ENCODE measurements at places on chromosomes 2 and 18. TPM values are rescaled to one million over a fixed set of nuclear protein-coding genes. Genes with fewer than 3 reads are reported as not detected.

Gene KRTCAP3
- 8.8 TPM for total RNA-seq

Gene KCNJ3
- total RNA-seq = 0.91 TPM

Gene REG3G
- not detected for total RNA-seq

Gene TUBA4B
- total RNA-seq = not detected

Gene TMEFF2
- total RNA-seq = not detected

Gene ANKRD62
- not detected for total RNA-seq

Gene LYPD1
- total RNA-seq = 0.55 TPM

Gene MARS2
- 8.0 TPM for total RNA-seq

GRCh38 chr18:13610555-13611141 lies 115.7 kb downstream of the FAM210A start:
- no peak for DNase-seq

- no peak for DNase-seq
Measured at GRCh38 chr2:6401301-6401700, 464.4 kb downstream of the CMPK2 start.

GRCh38 chr2:73070643-73071359 lies 711 bp downstream of the SFXN5 start:
- DNase-seq = no peak

DNA sequence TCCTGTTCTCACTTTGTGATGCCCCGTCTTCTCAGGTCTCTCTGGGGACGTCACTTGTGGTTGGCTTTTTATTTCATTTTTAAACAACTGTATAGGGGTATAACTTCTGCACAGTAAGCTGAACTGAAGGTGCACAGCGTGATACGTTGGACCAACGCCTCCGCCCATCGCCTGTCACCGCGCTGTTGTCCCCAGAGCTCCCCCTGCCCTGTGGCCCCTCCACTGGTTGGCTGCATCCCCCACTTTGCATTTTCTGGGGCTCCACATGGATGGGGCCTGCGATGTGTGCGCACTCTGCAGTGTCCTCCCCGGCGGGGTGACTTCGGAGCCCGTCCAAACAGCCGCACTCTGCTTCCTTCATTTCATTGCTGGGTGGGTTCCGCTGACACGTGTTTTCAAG lies 14.3 kb downstream of the GPR35 start:
- no peak for DNase-seq

DNA sequence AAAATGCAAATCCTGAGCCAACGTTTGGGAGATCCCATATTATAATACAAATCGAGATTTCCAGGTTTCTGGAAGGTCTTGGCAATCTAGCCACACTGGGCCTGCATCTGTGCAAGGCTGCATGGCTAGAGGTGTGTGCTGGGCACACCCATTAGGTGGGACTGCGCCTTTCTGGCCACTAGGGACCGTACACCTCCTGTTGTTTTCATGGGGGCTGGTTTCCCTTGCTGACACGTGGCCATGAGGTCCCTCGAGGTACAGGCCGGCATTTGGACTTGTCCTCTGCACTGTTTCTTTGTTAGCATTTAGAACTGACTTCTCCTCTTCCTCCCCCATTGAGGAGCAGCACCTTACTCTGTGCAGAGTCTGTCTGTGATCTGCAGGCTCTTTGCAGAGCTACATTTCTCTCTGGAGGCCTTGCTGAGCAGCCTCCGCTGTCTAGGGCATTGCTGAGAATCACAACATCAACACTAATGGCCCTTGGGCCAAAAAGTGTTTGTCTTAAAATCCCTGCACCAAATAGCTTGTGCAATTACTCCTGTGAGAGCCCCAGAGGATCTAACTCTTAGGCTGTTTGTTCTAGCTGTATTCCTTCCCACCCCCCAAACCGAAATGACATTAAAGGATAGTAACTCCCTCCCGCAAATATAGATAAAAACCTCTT lies 131.2 kb downstream of the NEDD4L start:
- DNase-seq = no peak

- no peak for DNase-seq
Measured at GRCh38 chr18:26436176-26437051, 111.9 kb downstream of the KCTD1 start.

DNA sequence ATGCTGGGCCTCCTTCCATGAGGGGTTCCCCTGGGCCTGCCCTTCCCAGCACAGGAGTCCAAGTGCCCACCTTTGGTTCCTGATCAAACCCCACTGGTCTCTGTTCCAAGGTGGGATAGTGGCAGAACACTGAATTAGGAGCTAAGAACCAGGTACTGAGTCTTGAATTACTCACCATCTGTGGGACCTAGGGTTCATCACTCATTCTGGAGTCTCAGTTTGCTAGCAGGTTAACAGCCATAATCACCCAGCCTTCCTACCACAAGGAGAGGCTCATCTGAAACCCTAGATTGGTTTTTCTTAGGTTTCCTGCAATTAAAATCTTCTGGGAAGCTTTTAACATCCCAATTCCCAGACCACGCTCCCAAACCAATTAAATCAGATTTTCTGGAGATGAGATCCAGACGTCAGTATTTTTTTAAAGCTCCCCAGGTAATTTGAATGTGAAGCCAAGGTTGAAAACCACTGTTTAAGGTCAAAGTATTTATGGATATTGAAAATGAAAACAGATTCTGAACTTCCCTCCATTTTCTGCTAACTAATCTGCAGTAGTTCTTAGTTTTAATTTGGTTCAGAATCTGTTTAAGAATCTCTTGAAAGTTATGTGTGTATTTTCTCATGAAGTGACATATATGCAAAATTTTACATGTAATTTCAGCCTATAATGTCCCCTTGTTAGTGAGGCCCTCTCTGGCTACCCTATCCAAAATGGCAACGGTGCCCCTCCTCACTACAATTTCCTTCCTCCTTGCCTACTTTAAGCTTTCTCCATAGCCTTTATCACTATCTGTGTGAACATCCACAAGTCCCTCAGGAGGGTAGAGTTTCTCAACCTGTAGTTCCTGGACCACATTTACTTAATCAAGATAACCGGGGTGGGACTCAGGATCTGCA lies 166.5 kb upstream of the CXCR4 start:
- no peak for DNase-seq

- no peak for DNase-seq
Measured at GRCh38 chr18:3051718-3052410, 38.9 kb upstream of the LPIN2 start.

- no peak for DNase-seq
Measured at GRCh38 chr2:112641701-112642100, 4.0 kb upstream of the SLC20A1 start.

DNA sequence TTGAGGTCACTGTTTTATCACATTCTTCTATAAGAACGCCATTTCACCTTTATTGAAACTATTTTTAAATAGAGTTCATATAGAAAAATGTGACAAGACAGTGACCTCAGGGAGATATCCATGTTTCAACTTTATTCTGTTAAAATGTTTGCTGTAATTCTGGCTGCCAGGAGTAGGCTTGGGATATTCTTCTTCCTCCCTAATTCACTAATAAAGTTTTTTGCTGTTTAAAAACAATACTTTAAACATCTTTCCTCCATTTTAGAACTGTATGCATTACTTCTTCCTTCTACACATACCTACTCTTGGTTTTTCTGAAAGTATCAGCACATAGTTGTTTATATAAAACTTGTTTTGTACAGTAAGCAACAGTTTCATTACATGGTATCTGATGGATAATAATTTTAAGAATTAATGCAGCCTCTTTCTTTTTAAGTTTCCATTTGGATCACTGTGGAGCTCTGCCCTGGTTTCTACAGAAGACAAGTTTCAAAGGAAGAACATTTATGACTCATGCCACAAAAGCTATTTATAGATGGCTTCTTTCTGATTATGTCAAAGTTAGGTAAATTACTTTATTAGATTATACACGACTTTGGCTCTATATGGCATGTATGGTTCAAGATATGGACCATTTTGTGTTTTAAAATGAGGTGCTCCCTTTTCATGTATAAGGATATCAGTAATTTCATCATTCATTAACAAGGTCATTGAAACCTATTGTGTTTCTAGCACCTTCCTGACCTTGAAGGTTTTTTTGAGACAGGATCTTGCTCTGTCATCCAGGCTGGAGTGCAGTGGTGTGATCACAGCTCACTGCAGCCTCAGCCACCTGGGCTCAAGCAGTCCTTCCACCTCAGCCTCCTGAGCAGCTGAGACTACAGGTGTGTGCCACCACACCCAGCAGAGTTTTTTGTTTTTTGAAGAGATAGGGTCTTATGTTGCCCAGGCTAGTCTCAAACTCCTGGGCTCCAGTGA lies 7.2 kb downstream of the CPSF3 start:
- no peak for DNase-seq

GRCh38 chr2:28993206-28993960 lies 12.3 kb downstream of the TOGARAM2 start:
- DNase-seq = no peak

DNA sequence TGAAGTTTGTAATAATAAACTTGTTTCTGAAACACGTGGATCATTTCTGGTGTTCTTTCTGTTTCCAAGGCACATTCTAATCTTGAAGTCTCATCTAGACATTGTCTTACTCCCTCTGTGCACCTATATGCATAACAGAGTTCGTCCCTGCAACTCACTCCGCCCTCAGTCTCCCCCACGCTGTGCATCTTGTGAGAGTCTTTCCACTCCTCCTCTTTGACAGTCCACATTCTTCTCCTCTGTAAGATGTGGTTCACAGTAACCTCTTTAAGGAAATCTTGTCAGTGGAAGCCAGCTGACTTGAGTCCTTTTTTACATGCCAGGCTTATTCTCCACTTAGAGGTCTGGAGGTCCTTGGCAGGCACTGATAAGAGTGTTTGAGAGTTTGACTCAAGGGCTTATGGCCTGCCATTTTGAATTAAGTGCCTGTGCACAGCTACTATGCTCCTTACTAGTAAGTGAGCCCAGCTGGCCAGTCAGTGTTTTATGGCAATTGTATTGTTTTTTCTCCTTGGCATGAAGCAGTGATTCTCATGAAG lies 108.9 kb upstream of the IL1R2 start:
- DNase-seq = no peak

GRCh38 chr2:199861132-199861774 lies 10.3 kb upstream of the FTCDNL1 start:
- no peak for DNase-seq

- no peak for DNase-seq
Measured at GRCh38 chr2:23559561-23560239, 174.7 kb downstream of the KLHL29 start.

DNA sequence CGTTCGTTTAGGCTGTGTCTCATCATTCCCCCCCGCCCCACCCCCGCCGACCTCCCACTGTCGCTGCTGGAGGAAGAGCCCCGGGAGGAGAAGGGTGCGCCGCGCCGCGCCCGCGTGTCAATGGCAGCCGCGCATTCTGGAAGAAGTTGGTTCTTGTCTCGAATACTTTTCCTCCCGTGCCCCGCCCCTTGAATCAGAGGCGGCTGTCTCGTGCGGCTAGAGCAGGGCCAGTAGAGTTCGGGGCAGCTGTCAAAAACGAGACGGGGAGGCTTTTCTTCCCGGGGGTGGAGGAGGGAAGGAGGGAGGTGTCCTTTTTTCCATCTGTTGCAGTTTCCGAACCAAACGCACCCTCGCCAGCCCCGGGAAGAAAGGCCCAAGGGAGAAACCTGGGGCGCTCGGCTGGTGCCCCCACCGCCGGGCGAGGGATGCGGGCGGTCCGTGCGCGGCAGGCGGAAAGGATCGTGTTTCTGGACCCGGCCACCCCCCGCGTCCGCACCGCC lies 410 bp upstream of the TGIF1 start:
- DNase-seq = peak; percentile 78

DNA sequence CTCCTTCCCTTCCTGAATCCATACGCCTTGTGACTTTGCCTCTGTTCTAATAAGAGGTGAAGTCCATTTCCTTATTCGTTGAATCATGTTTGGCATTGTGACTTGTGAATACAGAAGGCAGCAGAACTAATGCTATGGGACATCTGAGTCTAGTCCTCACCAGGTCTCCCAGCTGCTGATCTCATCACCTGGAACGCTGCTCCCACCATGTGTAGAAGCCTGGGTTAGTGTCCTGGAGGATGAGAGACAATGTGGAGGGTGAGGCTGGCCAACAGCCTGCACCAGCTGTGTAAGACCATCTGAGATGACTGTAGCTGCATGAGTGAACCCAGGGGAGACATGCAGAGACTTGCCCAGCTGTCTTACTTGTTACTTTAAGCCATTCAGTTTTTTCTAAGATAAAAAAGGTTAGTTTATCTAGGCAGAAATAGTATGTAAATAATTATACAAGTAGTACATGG lies 3.5 kb upstream of the HAAO start:
- DNase-seq = no peak

- DNase-seq = no peak
Measured at GRCh38 chr2:187302116-187302515, 145.9 kb downstream of the CALCRL start.

GRCh38 chr2:132760971-132761370 lies 91.0 kb upstream of the LYPD1 start:
- no peak for DNase-seq

GRCh38 chr2:112035786-112036185 lies 19.3 kb upstream of the TMEM87B start:
- no peak for DNase-seq

GRCh38 chr18:32439241-32439640 lies 31.4 kb downstream of the GAREM1 start:
- no peak for DNase-seq

- DNase-seq = peak; percentile 75
Measured at GRCh38 chr2:43038034-43038695, 188.2 kb downstream of the ZFP36L2 start.

- DNase-seq = no peak
Measured at GRCh38 chr2:84559838-84560237, 43.5 kb downstream of the DNAH6 start.

GRCh38 chr2:44652701-44653100 lies 288.8 kb upstream of the SIX3 start:
- no peak for DNase-seq

GRCh38 chr2:187505065-187505672 lies 49.1 kb downstream of the TFPI start:
- no peak for DNase-seq

DNA sequence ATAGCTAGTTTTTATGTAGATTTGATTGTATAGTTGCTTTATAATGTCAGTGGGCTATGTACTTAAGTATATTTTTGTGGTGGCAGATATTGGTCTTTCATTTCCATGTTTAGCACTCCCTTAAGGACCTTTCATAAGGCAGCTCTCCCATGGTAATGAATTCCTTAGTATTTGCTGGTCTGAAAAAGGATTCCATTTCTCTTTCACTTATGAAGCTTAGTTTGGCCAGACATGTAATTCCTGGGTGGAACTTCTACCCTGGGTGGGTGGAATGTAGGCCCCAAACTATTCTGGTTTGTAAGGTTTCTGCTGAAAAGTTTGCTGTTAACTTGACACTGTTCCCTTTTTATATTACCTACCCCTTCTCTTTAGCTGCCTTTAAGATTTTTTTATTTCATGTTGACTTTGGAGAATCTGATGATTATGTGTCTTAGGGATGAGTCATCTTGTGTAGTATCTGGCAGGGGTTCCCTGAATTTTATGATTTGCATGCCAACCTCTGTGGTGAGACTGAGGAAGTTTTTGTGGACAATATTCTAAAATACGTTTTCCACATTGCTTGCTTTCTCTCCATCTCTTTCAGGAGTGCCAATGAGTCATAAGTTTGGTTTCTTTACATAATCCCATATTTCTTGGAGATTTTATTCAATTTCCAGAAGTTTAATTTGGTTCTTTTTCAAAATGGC lies 65.4 kb upstream of the VRK2 start:
- DNase-seq = no peak

- peak; percentile 61 for DNase-seq
Measured at GRCh38 chr2:96870626-96871255, 861 bp upstream of the SEMA4C start.
